ENCODE measurements at places on chromosomes 7 and 10. TPM values are rescaled to one million over a fixed set of nuclear protein-coding genes. Genes with fewer than 3 reads are reported as not detected.

The HTR7 gene
- polyA plus RNA-seq = 0.30 TPM

The MSANTD7 gene
- polyA plus RNA-seq = 12.1 TPM

The LRRD1 gene
- polyA plus RNA-seq = 0.41 TPM

The CACNB2 gene
- 1.1 TPM for polyA plus RNA-seq

The LAMB1 gene
- 465 TPM for polyA plus RNA-seq

All from muscle of back (tissue), 13 donors.